Kidney (tissue), 22 donors: ENCODE measurements at places on chromosomes 4 and X.

DNA sequence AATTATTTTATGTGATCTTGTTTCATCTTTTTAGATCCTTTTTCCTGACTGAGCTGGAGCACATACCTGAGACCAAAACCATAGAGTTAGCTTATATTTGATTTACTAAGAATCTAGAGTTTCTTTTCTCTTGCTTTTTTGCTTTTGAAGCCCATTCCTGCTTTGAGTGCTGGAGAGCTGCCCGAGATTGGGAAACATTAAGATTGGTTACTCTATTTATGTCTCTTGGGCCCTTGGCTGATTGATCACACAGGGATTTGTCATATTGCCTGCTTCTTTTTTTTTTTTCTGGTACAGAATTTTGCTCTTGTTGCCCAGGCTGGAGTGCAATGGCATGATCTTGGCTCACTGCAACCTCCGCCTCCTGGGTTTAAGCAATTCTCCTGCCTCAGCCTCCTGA, 73.9 kb downstream of the REPS2 start:
- no peak for DNase-seq

DNA sequence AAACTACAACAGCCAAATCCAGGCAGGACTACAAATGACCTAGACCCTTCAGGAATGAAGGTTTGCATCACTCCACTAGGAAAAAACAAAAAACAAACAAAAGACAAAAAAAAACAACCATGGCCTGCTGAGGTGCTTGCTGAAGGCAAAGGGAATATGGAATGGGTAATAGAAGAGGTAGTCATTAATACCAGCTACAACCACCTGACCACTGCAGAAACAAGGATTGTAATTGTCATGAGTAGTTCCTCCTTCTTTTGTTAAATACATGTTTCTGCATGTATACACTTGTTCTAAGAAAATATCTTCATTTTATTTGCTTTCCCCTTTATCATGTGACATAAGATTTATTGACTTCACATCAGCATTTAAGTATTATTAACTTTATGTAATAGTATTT, 409.8 kb upstream of the GRID2 start:
- DNase-seq = no peak

GRCh38 chr4:148289740-148290139, 152.5 kb downstream of the NR3C2 start:
- DNase-seq = peak; percentile 24

- no peak for DNase-seq
Observed at GRCh38 chr4:1976416-1977352, 32.1 kb downstream of the NELFA start.

GRCh38 chr4:145231906-145232700, 51.7 kb upstream of the OTUD4 start:
- no peak for DNase-seq

GRCh38 chr4:48388525-48389154, 47.3 kb downstream of the SLAIN2 start:
- no peak for DNase-seq

GRCh38 chrX:82666355-82666754, 841.7 kb upstream of the POU3F4 start:
- no peak for DNase-seq

DNA sequence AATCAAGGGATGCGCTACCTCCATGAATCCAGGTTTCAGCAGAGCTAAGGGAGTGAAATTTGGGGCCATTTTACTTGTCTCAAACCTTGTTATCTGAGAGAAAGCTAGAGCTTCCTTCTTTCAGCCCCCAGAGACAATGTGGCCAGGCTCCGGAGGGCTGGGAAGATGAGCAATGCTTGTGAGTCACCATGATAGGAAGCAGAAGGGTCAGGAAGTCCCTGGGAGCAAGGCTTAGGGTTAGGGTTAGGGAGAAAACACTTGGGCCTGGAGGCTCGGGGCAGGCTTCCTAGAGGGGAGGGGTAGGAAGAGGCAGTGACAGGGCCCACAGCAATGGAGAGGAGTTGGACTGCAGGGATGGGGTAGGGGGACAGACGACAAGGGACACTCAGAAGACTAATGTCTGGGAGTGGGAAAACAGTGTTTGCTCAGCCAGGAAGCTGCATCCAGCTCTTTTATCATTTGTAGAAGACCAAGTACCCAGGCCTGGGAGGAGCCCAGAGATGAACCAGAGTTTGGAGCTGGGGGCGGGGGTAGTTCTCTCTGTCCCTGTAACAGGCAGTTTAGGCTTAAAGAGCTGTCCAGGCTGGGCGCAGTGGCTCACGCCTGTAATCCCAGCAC, 16.4 kb upstream of the PORCN start:
- DNase-seq = no peak

DNA sequence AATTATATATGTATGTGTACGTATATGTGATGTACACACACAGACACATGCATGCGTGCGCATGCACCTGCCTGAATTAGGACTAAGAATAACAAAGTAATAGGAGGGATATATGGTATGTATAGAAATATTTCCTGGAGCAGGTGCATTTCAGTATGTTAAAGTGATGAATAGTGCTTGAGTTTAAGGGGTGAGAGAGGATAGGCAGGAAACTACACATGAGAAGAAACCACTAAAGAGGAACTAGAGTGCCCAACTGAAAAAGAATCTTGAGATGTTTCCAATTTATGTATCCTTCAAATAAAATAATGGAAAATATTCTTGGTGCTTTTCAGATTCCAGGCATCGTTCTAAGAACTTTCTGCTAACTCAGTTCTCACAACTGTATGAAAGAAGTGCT, 52.6 kb upstream of the UNC5C start:
- DNase-seq = no peak

GRCh38 chrX:2710041-2710840, 19.1 kb downstream of the CD99 start:
- DNase-seq = peak; percentile 43
